NCI-H1105 treated with DMSO at 0.1 percent for 48 hours (cell line): ENCODE measurements at places on chromosomes 4 and X.

DNA sequence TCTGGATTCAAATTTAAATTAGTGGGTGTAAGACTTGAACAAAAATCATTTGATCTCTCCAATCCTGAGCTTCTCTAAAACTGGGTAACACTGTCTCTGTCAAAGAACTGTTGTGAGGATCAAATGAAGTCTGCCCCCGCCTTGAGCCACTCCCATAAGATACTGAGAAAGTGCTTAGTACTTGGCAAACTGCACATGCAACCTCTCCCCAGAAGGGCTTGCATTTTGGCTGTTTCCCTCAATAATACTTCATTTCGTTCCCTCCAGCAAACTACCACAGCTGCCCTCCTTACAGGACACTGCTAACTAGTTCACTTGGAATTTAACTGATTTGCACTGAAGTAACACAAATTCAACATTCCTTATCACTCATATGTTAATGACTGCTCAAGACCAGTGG, 79.8 kb downstream of the APBB2 start:
- no peak for DNase-seq

DNA sequence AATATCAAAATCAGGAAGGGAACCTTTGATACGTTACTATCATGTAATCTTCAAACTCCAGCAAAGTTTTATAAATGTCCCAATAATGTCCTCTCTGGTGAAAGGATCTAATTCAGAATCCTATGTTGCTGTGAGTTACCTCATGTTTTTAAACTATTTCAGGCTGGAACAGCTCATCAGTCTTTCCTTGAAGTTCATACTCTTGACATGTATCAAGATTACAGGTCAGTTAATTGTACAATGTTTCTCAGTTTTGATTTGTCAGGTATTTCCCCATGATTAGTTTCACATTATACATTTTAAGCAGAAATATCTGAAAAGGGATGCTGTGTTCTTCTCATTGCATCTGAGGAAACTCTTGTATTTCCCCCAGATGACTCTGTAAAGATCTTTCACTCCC, 136.5 kb upstream of the HS3ST1 start:
- no peak for DNase-seq

- DNase-seq = no peak
Measured at GRCh38 chr4:176967586-176967985, 174.9 kb upstream of the VEGFC start.

DNA sequence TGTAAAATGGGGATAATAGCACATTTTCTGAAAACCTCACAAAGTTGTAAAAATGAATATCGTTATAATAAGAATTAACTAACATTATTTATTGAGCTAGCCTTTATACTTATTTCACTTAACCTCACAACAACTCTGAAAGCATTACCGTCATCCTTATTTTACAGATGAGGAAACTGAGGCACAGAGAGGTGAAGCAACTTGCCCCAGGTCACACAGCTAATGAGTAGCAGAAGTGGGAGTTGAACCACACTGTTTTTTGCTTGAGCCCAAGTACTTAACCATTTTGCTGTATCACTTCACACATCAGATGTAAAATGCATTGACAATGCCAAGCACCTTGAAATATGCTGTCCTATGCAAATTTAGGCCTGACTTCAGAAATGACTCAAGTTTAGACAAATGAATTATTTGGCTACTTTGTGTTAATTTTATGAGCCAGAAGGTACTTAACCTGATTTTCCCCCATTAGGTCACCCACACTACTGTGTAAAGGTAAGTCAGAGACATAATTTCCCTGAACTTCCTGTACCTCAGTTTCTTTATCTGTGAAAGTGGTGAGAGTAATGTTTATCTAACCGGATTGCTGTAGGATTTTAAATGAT, 23.1 kb downstream of the CD40LG start:
- DNase-seq = no peak

DNA sequence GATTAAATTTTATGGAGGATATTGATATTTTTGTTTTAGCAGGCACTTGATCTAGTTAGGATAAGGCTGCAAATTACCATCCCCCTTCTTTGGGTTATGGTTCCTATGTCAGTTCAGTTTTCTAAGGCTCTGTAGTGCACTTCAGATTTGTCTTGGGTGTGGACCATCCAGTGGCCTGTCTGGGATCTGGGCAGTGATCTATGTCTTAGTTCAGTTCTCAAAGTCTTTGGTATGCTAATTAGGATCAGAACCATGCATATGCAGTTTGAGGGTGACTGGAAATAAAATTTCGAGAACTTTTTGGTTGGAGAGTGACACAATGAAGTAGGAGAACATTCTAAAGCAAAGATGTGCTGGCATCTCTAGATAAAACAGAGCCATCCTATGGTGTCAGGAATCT, 388.2 kb downstream of the MID1IP1 start:
- DNase-seq = no peak

DNA sequence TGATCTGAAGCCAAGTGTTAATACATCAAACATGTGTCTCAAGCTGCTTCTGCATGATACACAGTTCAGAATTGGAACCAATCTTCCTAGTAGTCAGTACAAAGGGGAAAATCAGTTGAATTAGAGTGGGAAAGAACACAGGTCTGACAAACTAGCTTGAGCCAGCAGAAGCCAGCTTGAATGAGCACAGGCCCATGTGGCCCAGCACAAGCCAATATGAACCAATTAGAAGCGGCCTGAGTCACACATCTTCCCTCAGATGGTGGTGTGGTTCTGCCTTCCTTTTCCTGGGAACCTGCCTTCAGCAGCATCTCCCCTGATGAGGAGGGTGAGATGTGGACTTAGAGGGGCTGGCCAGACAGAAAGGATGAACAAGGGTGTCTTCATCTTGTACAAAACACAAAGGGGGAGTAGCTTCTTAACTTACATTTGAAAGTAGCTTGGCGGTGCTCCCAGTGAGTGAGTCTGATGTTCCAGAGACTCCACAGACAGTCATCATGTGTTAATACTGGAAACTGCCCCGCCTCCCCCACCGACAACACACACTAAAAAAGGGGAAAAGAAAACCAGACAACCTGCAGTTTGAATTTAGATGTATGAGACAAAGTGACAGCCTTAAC, 72.0 kb downstream of the FRMPD4 start:
- DNase-seq = no peak

DNA sequence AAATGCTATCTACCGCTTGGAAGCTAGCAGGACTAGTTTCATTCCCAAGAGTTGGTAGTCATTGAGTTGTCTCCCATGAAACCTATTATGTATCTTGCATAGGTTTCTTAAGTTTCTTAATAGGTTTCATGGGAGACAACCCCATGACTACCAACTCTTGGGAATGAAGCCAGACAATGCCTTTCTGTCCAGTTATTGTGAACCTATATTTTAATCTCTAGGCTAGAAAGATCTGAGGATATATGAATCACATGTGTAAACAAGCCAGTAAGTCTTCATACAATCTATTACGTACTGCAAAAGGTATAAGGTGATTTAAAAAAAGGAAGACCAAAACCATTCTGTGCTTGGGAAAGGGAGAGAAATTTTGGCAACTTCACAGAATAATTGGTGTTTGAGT, 162.6 kb downstream of the INPP4B start:
- DNase-seq = no peak

GRCh38 chr4:121686255-121686654, 10.5 kb downstream of the ANXA5 start:
- no peak for DNase-seq
